Stimulated activated CD8-positive, alpha-beta memory T cell treated with anti-CD3 and anti-CD28 coated beads, Interleukin-15, amount 100 ng/mL, for 24 hours (primary cell): ENCODE measurements at places on chromosomes 6 and 20.
A peak's percentile ranks its signal among the peaks of the same experiment; 100 is the strongest.

- DNase-seq = peak; percentile 36
These were observed 2.7 kb downstream of the MYB start for GRCh38 chr6:135183532-135184440.

DNA sequence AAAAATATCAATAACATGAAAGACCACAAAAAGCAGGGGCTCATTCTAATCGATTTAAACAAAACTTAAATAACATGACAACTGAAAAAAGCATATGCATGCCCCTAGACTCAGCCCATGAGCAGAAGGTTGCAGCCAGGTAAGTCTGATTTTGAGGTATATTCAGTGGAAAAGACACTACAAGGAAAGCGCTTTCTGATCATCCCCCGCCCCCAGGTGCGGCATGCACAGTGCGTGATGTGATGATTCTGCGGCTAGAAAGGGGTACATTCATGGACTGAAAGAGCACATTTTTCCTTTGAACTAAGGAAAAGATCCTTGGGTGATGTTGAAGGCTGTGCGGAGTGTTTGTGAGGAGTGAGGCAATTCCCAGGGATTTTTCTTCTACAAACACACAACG, 16.9 kb upstream of the FOXC1 start:
- no peak for DNase-seq

DNA sequence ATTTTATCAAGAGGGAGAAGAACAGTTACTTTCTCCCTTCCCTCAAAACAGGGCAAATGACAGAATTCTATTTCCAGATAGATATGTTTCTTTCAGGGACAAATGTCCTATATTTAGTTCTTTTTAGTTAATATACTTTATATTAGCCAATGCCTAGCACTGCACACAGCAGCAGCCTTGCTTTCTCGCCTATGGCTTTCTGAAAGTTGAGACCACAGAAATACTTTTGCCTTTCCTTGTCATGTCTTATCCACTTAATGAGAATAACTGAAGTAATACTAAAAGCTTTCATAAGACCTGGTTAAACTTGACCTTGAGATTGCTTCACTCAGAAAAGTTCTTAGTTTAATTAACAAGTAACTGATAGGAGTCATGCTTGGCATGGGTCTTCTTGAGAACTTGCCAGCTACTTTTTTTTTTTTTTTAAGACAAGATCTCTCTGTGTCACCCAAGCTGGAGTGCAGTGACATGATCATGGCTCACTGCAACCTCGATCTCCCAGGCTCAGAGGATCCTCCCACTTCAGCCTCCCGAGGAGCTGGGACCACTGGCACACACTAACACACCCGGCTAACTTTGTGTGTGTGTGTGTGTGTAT, 159.3 kb downstream of the CDKAL1 start:
- DNase-seq = no peak

DNA sequence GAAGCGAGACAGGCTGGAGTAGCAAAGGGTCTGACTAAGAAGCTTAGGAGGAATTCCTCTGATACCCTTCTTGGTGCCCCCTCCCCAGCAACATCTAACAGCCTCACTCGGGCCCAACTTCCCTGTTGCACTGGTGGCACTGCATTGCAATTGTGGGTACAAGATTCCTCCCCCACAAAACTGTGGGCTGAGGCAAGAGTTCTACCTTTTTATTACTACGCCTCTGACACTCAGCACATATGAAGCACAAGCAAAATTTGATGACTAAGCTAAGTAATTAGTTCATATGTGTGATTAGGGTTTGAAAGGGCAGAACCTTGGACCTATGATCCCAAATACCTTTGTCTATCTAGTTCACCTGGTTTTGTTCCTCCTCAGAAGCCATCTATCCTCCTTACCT, 83.5 kb downstream of the ZHX3 start:
- DNase-seq = no peak

- no peak for DNase-seq
These were observed 2.8 kb upstream of the NEU1 start for GRCh38 chr6:31865205-31866118.

DNA sequence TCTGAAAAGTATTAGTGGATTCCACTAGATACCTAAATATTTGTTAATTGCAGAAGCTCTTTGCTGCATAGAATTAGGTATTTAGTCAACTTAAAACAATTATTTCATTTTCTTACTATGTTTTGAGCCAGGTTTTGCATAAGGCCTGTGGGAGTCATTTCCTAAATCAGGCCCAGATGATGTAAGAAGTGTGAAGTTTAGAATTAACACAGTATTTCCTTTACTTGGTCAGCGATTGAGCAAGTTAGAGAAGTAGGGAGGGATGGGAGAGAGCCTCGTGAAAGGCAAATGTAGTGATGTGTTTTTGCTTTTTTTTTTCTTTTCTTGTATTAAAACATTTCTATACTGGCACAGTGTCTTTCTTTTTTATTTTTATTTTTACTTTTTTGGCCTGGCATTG, 711.1 kb downstream of the HDGFL1 start:
- DNase-seq = no peak

DNA sequence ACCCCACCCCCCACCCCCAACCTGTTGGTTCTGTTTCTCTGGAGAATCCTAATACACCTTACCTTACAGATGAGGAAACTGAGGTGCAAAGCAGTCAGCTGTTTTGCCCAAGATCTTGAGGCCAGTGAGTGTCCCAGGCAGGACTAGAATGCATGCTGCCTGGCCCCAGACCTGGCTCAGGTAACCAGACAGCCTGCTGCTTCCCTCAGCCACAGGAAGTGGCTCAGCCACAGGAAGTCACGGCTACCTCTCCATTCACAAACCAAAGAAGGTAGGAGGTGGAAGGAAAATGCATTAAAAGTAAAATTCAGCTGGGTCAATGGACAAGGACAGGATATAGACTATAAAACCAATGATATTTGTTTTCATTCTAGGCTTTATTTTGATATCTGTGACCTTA, 517.6 kb downstream of the CD83 start:
- no peak for DNase-seq

GRCh38 chr6:166561771-166562359, 24.6 kb downstream of the RAMACL start:
- no peak for DNase-seq

GRCh38 chr6:101800598-101800997, 407.1 kb downstream of the GRIK2 start:
- DNase-seq = no peak

DNA sequence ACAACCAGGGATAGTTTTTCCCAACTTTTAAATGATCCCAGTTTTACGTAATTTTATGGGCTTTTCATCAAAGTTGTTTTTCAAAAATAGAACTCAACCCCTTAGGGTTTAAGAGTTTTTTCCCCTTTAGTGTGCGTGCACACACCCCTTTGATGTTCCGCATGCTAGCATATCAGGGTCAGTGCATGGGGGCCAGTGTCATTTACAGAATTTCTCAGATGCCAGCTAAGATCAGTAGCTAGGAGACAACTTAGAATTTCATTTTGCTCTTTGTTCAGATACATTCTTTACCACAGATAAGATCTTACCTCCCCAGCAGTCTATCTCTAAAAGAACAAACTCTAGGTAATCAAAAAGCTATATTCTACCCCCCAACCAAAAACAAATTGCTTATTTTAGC, 238.5 kb upstream of the SASH1 start:
- DNase-seq = no peak

DNA sequence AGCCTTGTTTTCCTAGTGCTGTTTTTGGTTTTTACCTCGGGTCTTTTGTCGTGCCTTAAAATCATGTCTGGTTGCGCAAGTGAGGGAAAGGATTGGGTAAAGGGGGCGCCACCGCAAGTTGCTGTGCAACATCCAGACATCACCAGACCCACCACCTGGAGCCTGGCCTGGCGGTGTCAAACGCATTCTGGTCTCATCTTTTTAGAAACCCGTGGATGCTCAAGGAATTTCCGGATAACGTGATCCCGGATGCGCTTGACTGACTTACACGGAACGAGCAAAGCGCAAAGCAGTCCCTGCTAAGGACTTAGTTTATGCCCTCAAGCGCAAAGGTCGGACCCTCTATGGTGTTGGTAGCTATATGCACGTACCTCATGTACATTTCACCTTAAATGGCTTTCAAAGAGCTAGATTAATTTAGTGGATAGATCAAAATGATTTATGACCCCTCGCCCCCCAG, 105.2 kb downstream of the OR2B2 start:
- DNase-seq = no peak

GRCh38 chr20:1930165-1930564, 35.0 kb downstream of the SIRPA start:
- no peak for DNase-seq

DNA sequence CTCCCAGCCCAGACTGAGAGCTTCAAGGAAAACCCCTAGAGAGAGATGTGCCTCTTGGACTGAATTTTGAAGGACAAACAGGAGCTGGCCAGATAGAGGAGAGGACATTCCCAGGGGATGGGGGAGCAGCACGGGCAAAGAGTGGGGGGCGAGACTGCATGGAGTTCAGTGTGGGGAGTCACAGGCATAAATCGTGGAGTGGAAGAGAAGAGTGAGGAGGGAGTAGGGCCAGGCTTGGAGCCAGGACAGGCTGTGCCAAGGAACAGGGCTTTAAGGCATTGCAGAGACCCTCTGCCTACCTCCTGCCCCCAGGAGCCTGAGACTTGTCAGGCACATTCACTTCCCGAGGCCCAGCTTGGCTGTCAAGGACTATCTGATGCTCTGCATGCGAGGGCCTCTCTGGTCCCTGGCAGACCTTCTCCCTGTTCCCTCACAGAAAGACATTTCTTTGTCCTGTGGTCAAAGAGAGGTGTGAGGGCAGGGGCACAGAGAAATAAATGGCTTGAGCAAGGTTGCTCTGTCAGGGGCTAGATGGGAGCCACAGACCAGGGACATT, 5.2 kb upstream of the SLC22A7 start:
- DNase-seq = no peak

DNA sequence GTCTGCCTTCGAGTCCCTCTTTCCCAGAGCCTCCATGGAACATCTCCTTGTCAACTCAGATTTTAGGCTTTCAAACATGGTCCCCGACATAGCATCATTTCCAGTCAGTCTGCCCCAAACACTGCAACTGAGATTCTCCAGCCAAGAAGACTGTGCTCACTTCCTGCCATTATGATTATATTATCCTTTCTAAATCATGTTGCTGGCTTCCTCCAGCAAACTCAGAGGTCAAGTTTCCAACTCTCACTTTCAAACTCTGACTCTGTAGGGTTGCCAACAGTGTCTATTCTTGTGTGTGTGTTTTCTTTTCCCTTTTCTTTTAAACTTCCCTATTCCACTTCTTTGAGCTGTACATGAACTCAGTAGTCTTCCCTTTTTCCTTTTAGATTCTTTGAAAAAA, 61.2 kb upstream of the TRAF3IP2 start:
- no peak for DNase-seq

DNA sequence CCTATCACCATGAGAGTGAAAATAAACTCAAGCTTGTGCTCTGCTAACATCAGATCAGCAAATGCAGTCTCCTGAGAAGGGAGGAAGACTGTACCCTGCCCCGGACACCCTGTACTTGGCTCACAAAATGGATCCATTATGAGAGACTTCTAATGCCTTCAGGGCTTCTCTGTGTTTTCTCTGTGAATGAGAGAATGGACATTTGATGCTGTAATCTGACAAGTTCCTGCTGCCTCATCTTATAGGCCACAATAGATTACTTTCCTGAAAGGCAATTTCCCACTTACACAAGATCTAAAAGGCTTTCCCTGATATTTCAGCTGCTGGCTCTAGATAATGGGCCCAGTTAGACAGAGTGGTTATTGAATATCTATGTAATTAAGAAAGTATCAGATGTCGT, 117.2 kb downstream of the OTOR start:
- no peak for DNase-seq

DNA sequence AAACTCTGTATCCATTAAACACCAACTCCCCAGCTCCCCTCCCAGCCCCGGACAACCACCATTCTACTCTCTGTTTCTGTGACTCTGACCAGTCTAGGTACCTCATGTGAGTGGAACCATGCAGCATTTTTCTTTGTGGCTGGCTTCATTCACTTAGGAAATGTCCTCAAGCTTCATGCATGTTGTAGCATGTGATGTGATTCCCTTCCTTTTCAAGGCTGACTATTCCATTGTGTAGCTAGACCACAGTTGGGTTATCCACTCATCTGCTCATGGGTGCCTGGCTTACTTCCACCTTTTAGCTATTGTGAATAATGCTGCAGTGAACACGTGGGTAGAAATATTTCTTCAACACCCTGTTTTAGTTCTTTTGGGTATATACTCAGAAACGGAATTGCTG, 8.8 kb upstream of the BPHL start:
- DNase-seq = no peak

DNA sequence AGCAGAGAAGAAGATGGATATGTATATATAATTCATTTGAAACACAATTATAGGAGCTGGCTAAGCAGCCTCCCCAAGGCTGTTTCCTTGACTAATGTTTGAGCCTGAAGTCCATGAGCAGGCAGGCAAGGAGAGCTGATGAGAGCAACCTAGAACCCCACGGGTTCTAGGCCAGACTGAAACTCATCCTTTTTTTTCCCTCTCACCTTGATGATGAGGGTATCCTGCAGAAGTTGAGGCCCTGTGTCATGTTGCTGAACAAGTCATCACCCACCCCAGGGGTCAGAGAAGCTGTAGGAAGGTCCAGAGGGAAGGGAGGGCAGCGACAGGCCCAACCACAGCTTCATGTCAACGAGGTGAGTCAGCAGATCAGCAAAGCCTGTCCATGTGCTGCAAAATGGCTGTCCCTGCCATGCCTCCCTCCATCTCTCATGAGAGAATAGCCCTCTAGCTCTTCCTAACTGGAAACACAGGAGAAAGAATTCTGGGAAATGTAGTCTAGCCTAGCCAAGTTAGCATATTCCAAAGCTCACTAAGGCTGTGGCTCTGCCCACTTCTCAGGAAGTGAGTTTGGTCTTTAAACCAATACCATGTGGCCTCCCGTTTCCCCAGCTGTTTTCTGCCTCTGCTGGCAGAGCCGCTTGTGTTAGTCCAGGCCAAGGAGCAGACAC, 91.3 kb upstream of the DTNBP1 start:
- DNase-seq = no peak

DNA sequence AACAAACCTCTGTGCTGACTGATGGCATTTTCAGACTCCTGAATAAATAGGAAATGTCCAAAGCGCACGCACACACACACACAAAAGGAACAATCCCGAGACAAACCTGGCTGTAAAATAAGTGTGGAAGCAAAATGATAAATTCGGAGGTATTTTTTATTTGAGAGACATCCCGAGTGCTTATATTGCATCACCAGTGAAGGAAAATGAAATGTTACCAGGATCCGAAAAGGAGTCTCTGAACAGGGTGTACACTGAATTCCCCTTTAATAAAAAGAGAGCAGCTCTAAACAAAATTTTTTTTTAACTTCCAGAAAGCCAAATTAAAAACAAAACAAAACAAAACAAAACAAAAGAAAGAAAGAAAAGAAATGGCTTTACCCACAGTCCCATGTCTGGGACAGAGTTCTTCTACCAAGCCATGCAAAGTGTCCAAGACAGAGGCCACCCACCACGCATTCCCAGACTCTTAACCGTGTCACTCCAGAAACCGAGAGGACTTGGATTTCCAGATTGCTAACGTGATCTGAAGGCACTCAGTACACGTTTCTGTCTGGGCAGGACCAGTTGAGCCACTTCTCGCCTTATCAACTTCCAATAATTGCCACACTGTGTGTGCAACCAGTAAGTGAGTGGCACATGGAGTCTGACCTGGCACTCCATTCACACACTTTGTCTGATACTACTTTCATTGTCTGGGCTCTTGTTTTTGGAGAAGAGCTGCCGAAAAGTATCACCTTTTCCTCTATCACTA, 817 bp downstream of the ME1 start:
- DNase-seq = no peak

- no peak for DNase-seq
These were observed 46.9 kb downstream of the PRDM1 start for GRCh38 chr6:106133040-106133439.

- no peak for DNase-seq
These were observed 31.2 kb upstream of the MANEA start for GRCh38 chr6:95546148-95546547.

GRCh38 chr20:58518387-58518786, 3.2 kb upstream of the APCDD1L start:
- no peak for DNase-seq
